ENCODE measurements at places on chromosomes 13 and 19.
A peak's percentile ranks its signal among the peaks of the same experiment; 100 is the strongest.

DNA sequence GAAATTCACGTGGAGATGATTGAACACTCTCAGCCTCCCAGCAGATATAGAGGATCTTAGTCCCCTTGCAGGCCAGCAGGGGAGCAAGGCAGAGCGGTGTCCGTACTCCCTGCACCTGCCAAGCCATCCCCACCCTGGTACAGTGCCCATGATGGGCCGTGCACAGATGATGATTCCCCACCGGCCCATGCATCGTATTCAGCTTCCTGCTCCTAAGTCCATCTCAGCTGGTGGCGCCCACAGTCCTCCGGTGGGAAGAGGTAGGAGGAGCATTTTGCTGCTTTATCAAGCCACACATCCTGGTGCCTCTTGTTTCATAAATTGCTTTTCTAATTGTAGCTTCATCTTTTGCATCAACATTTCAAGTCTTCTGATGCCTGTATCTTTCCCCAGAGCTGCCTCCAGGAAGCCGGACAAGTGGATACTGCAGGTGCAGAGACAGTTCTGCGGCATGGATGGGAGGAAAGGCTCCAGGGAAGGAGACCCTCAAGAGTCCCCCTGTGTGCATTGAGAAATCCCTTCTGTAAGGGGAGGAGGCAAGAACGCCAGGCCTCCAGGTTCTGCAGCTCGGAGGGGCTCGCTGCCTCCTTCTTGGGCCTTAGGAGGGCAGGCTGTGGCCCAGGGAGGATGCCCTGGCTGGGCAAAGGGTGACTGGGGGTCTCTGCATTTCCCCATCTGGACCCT is 55.3 kb downstream of the F2RL3 start:
- DNase-seq, result no peak

DNA sequence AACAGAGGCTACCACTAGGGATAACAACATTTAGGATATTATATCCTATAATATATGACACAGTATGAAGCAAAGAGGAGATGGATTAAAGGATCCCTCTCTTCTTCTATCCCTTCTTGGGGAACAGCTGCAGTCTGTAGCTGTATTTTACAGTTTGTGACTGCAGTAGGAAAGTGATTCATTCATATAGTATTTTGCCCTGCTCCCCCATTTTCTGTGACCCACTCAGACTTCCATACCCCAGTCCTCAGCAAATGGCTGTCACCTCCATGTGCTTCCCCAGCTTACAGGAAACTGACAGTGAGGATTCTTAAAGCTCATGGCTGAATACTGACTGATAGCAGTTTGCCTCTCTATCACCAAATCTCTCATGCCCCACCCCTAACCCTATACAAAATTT is 27.5 kb downstream of the MICU2 start:
- DNase-seq, result no peak

- DNase-seq, result peak; percentile 47
These were observed 72.5 kb upstream of the MRI1 start for GRCh38 chr19:13691569-13692435.

DNA sequence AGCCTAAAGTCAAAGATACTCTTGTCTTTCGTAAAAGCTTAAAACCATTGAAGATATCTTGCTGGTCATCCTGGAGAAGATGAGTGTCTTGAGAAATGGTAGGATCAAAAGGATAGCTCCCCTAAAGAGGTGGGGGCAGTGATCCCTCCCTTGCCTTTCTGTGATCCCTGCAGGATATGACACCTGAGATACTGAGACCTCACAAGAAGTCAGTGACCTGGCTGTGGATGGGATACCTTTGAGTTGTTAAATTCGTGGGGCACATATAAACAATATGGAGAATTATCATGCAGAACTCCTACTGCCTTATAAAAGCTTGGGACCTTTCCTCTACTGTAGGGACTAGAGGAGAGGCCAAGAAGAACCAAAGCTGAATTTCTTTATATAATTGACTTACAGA is 21.4 kb downstream of the STOML3 start:
- DNase-seq, result no peak

GRCh38 chr19:4877753-4878490 is 10.5 kb upstream of the PLIN3 start:
- peak; percentile 82 for DNase-seq

GRCh38 chr19:49956115-49956495 is 4.9 kb downstream of the SIGLEC11 start:
- no peak for DNase-seq

DNA sequence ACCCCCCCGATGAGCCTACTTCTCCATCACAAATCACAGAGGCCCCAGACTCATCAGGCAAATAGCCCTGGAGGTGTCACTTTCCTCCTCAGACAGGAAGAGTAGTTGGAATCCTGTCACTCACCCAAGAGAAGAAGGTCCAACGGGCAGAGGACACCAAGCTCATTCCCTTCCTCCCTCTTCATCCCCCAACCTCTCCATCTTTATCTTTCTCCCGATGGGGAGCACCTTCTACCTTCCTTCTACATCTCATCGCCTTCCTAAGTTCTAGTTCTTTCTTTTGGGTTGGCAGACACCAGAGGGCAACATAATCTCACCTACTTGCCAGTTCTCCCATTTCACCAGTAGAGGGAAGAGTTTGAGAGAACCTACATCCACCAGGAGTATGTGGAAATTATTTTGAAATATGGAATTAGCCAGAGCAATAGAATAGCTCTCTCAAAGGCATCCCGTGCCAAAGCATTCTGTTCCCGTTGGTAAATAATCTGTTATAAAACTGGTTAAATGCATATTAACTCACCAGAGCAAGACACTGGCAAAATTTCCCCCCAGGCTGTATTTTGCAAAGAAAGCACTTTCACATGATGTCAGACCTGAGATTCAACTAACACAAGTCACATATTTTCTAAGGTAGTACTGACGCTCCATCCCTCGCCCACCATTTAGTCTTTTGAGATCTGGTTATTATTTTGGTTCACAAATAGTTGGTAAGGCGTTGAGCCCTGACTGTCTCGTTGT is 55.0 kb downstream of the ZIC5 start:
- DNase-seq, result no peak

DNA sequence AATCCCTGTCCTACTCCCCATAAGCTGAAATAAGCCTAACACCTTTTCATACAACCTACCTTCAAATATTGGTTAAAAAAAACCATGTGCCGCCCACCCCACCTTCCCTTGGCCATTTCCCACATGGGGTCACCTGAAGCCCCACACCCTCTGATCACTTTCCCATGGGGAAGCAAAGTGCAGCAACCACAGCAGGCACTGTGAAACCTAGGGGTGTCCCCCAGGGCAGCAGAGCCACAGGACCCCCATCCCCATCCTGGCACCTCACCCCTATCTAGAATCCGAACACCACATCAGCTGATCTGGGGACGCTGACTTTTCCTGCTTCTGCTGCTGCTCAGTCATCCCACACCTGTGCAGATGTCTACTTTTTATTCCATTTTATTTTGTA is 19.9 kb downstream of the CEACAM21 start:
- no peak for DNase-seq

All from nucleus accumbens (tissue), 56 donors.